ENCODE measurements at places on chromosomes 16 and 17.
A peak's percentile ranks its signal among the peaks of the same experiment; 100 is the strongest.

GRCh38 chr16:27238016-27238587, 30.5 kb downstream of the NSMCE1 start:
- peak; percentile 48 for DNase-seq

DNA sequence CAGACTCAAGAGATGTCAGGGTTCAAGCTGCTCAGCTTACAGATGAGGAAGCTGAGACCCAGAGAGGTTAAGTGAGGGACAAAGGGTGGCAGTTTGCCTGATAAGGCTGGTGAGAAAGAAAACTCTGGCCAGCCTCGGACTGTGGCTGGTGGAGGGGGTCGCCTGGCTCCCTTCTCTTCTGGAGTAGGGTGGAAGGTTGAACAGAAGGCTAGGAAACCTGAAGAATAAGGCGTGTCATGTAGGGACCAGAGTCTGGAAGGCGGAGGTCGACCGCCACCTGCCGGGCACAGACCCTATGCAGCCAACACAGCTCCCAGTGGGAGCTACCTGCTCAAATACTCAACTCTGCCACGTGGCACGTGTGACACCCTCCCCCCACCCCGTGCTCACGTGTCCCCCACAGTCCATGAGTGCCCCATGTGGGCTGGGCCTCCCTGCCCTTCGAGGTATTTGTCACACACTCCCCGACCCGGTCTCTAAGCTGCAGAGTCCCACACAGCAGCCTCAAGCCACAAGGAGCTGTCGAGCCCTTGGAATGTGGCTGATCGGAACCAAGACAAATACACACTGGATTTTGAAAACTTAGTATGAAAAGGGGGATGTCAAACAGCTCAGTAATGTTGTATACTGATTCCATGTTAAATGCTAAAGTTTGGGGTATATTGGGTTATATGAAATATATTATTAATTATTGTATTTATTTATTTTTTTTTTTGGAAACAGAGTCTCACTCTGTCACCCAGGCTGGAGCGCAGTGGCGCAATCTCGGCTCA, 11.8 kb downstream of the HID1 start:
- no peak for DNase-seq

- DNase-seq: no peak
These were observed 21.6 kb upstream of the MPO start for GRCh38 chr17:58302171-58302918.

DNA sequence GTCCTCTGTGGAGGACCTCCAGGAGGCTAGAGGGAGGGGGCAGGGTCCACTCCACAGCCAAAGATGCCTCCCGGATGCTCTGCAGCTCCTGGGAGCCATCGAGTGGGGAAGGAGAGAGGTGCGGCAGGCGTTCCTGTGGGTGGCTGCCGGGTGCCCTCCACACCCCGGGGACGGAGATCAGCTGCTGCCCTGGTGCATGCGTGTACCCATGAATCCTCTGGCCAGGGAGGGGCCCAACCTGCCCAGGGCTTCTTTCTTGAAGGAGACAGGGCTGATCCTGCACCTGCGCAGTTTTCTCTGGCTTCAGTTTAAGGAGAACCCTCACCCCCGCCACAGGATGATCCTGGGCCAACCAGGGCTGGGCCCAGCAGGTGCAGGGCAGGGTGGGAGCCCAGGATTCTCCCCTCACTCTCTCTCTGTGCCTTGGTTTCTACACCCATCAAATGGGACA, 33.5 kb upstream of the DOC2B start:
- DNase-seq: no peak
